ENCODE measurements at places on chromosomes 3 and 15. TPM values are rescaled to one million over a fixed set of nuclear protein-coding genes. Genes with fewer than 3 reads are reported as not detected.
A peak's percentile ranks its signal among the peaks of the same experiment; 100 is the strongest.

DNA sequence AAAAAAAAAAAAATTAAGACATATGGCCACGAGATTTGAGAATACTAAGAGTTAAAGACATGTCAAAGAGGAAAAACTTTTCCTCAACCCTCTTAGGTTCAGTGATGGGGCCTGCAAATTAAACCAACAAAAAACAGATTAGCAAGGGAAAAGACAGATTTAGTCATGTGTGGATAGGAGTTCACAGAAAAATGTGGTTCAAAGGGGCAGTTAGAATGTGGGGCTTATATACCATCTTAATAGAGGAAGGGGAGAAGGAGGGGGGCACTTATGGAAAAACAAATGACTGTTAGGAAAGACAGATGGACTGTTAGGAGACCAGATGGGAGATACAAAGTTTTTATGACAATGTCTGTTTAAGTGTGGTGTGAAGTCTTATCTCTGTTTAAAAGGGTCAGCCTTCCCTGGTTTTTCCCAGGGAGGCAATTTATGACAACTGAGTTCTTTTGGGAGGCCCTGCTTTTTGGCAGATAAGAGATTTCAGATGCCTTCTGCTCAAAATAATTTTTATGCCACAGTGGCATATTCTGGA, 68.7 kb upstream of the FURIN start:
- no peak for DNase-seq

GRCh38 chr15:61759639-61760038, 300.6 kb downstream of the VPS13C start:
- no peak for DNase-seq

The STRA6 gene
- 14.7 TPM for total RNA-seq

- no peak for DNase-seq
Measured at GRCh38 chr3:179107617-179108016, 36.0 kb upstream of the ZMAT3 start.

- DNase-seq = peak; percentile 55
Measured at GRCh38 chr3:165254812-165255211, 58.6 kb upstream of the SLITRK3 start.

GRCh38 chr15:81337713-81338157, 13.8 kb upstream of the STARD5 start:
- no peak for DNase-seq

DNA sequence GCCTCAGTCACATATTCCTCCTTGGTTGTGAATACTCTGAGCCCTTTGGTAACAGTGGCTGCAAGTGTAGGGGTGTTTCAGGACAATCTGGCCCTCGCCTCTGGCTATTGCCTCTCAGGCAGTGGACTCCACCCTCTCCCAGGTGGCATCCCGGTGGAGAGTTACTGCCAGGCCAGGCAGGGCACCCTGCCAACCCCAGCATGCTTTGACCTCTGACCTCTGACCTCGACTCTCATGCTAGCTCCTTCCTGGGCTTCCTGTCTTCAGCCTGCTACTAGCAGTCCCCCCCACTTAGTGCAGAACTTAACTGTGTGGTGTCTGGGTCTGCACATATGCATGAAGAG, 5.5 kb downstream of the TM6SF1 start:
- no peak for DNase-seq

The ZNF80 gene
- total RNA-seq = not detected

The SEMA3F gene
- 16.5 TPM for total RNA-seq

The GOLGA6L7 gene
- not detected for total RNA-seq

- DNase-seq = no peak
Measured at GRCh38 chr3:70999730-71000129, 583.8 kb downstream of the FOXP1 start.

DNA sequence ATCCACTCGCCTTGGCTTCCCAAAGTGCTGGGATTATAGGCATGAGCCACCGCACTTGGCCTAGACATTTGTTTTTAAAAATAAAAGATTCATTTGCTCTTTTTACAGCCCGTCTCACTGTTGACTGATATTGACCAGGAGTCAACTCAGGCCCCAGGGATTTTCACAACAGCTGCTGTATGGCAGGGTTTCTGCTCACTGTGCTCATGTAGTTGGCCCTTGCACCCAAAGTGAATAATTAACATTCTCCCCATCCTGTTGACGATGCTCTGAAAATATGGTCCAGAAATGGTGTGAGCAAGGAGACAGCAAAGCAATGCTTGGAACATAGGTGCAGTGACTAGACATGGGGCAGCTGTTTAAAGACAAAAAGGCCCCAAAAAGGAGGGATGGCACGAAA, 2.9 kb upstream of the CCR5 start:
- DNase-seq = no peak

DNA sequence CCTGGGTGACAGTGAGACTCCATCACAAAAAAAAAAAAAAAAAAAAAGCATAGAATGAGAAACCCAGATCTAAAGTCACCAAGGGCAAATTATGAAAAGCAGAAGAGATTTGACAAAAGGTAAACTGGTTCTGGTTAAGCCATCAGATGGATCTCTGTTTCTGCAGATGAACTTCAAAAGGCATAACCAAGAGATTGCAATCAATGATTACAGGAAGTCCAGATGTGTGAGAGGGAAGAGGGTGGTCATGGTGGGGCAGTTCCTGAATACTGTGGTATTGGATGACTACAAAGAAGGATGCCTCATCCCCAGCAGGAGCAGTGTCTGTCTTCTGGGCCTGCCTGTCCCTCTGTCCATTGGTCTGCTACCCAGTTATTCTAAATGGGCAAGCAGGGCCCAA, 3.8 kb downstream of the P4HTM start:
- DNase-seq = no peak

The GOLGA6B gene
- total RNA-seq = not detected

GRCh38 chr15:96553451-96553850, 223.0 kb downstream of the NR2F2 start:
- DNase-seq = no peak

GRCh38 chr3:46205286-46205960, 2.7 kb downstream of the CCR1 start:
- DNase-seq = no peak

DNA sequence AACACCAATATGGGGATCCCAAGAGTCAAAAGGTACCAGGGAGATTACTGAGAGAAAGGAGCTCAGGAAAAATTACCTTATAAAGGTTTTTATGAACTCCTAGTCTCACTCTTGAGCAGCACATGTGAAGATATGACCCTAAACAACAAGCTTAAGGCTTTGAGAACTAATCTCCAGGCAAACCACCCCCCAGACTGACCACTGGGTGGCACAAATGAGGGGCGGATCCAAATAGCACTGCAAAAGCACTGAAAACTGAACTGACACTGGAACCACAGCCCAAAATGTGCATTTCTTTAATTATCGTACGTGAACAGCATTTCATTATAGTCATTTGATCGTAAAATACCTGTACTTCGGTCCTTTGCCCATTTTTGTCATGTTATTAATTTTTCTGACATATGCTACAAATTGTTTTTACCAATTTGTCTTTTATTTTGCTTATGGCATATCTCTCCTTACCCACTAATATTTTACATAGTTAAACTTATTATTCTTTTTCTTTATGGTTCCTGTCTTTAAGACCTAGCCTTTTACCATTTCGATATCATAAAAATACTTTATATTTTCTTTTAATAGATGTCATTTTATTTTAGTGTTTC, 31.5 kb upstream of the TFDP2 start:
- DNase-seq = peak; percentile 55

- peak; percentile 78 for DNase-seq
Measured at GRCh38 chr3:194137008-194137505, 1.1 kb downstream of the HES1 start.

GRCh38 chr3:16503191-16503776, 10.2 kb downstream of the RFTN1 start:
- no peak for DNase-seq

DNA sequence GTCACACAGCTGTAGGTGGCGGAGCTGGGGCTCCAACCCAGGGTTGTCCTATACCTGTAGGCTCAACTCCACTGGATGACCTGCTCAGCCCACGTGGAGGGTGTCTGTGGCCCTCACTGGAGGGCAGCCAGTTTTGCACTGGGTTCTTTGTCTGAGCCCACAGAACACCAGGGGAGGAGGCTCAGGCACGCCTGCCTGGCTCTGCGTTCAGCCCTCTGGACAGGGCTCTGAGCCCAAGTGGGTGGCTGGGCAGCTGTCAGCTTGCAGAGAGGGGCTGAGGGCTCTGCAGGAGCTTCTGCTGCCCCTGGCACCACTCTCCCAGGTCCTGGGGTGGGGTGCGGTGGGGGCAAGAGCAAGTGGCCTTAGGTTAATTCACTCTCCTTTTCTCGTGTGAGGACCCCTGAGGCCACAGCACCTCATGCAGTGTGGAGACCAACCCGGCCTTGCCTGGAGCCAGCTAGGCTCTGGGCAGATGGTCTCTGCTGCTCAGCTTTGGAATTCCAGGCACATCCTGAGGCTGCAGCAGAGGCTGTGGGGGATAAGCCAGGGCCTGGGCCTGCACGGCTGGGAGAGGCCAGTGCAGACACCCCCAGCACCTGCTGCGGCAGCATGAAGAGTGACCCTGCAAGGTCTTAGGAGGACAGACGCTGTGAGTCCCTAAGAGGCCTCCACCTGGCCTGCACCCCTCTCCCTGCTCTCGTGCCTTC, 23.5 kb downstream of the DUSP7 start:
- DNase-seq = no peak

The FBXO40 gene
- total RNA-seq = not detected

GRCh38 chr3:178707311-178708031, 171.2 kb downstream of the KCNMB2 start:
- no peak for DNase-seq

DNA sequence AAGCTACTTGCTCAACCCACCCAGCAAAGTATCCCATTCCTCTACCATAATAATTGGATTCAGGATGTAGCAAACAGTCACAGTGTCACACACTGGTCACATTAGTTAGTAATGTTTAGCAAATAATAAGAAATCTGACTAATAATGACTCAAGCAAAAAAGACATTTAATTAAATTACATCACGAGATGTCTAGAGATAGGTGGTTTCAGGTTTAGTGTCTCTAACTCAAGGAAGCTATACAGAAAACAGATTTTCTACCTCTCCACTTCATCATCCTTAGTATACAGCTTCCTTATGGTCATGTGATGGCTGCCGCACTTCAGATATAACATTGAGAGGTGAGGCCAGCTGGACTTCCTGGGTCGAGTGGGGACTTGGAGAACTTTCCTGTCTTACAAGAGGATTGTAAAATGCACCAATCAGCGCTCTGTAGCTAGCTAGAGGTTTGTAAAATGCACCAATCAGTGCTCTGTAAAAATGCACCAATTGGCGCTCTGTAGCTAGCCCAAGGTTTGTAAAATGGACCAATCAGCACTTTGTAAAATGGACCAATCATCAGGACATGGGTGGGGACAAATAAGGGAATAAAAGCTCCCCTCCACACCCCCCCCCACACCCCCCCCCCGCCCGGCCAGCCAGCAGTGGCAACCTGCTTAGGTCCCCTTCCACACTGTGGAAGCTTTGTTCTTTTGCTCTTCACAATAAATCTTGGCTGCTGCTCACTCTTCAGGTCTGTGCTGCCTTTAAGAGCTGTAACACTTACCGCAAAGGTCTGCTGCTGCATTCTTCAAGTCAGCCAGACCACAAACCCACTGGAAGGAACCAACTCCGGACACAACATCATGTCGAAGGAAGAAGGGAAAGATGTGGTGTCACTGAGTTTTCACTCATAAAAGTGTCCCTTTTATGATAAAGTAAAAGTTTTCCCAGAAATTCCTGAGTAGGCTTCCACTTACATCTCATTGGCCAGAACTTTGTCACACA, 24.9 kb upstream of the ARPIN start:
- DNase-seq = no peak

DNA sequence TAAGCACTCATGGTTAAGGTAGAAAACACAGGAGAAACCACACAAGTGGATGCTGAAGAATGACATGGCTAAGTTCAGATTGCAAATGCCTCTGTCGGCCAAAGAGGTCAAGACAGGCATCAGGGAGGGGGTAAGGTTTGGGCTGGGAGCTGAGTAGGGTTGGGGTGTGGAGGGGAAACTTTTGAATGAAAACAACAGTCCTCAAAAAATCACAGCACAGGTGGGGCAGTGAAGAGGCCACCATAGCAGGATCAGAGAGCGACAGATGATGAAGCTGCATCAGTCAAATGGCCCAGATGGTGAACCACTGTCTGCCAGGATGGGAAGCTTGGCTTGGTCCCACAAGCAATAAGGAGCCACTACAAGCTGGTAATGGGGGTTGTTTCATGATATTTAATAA, 74.9 kb downstream of the ADCY5 start:
- DNase-seq = no peak

DNA sequence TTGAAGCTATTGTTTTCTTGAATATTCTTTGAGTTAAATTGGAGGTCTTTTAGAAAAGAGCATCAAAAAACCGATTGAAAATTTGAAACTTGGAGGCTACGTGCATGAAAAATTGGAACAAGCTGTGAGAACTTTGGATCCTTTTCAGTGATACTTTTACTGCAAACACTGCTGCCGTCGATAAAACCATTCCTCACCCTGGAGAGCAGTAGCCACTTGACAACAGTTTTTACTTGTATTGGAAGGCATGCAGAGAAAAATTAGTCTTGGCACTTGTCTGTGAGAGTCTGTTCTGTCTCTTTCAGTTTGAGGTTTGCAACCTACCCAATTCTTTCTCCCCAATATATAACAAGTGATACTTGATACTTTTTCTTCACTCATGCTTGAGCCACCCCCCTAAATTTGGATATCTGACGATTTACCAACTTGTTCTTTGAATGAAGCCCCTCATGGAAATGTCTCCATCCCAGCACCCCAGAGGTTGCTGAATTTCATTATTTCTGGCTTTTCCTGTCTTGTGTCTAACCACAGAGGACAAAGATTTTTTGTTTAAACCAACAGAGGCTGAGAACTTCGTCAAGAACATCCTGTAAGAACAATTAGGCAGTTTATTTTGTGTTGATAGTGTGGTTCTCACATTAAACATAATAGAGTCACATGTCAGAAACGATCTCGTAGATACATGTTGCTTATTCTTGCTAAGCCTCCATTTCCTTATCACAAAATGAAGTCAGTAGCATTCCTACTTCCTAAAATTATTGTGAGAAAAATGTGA, 307.3 kb upstream of the PLSCR5 start:
- DNase-seq = no peak

GRCh38 chr3:146543461-146544001, 876 bp downstream of the PLSCR1 start:
- DNase-seq = peak; percentile 72

DNA sequence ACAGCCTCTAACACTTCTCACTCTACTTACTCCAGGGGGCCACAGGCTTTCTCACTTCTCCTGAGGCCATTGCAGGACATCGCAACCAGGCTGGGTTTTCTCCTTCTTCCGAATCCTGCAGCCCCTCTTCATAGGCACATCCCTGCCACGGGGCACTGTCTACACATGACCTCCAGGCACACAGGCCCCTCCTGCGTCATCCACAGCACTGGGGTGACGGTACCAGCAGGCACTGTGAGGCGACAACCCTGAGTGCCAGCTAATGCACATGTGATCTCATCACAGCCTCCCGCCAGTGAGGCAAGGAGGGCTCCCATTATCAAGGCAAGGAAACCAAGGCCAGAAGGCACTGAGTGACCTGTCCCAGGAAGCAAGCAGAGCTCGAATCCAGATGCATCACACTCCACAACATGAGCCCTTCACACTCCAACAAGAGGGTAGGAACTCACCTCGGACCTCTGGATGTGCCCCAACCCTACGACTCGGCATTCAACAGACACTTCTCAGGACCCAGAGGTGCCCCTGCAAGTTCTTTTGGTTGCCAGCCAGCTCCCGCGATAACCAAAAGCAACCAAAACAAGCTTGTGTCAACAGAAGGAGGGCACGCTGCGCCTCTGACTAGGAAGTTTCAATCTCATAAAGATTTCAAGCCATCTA, 16.7 kb downstream of the FAM174B start:
- peak; percentile 63 for DNase-seq
